ENCODE measurements at places on chromosomes 6 and 20.

GRCh38 chr20:36720510-36720909 is 25.4 kb downstream of the NDRG3 start:
- DNase-seq = no peak

DNA sequence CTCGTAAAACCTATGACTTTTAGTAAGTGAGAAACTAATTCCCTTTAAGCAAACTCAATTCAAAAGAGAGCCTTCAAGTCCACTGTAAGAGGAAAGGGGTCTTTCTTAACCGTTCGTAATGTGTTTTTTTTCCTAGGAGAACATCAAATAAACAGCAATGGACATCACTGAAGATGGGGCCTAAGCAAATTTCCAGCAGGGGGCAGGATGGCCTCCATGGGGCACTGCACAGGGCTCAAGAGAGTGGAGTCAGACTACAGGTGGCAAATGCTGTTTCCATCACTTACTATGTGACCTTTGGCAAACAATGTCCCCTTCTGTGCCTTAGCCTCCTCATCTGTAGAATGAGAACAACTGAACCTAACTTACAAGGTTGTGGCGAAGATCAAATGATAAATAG is 88.7 kb downstream of the ARHGAP18 start:
- DNase-seq = no peak

DNA sequence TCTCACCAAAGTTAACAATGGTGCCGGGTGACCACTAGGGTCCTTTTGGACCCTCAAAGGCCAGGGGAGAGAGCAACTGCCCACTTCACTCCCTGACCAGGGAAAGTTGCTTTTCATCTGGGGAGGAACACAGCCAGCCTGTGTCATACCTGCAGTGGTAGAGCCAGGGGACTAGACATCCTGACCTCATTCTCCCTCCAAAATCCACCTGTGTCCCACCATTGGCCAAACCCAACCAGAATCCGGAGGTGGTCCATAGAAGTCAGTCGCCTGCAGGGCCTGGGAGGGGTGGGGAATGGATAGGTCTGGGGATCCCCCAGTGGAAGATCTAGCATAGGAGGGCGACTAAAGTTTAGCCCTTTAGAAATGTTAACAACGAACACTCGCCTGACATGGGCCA is 12.8 kb downstream of the PFDN4 start:
- no peak for DNase-seq

DNA sequence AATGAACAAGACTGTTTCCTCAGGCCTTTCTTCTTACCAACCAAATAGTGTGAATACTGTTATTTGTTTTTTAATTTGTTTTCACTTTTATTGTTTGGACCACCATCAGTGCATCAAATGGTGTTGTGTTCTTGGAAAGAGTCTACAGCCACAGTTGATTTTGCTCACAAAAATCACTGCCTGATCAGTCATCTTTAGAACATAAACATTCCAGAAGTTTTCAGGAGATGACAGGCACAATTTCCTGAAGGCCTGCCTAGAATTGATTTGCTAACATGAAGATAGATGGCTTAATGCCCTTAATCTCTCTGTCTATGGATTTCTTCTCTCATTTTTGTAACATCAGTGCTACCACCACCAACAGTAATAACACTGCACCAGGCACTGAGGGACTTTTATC is 13.5 kb downstream of the IL22RA2 start:
- DNase-seq = no peak

DNA sequence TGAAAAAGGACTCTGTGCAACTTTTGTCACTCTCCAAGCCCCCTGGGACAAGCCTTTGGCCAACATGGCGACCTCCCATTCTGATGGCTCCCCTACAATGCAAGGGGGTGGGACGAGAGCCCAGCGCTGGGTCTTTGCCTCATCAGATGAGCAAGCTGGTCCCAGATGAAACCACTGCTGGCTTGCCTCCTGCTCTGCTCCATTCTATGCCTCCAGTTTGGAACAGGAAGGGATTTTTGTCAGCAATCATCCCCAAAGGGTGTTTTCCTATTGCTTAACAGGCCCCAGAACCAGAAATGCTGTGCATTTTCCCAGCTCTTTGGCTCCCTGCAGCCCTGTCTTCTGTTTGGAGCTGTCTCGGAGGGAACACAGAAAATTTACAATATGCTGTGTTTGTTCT is 412.7 kb downstream of the MAFB start:
- DNase-seq = no peak

GRCh38 chr20:32249030-32249738 is 28.3 kb upstream of the KIF3B start:
- no peak for DNase-seq

DNA sequence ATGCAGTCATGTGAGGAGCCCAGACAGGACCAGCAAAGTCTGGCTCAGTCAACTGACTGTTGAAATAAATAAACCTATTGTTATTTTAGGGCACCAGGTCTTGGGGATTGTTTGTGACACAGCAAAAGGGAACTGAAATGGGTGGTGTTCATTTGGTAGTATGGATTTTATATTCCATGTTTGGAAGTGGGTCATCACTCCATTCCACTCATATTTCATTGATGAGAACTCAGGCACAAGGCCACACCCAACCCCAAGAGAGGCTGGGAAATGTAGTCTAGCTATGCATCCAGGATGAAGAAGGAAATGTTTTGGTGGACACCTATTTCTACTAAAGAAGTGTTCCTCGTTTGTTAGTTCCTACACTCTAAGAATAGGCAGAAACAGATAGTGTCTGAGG is 64.9 kb upstream of the BTBD3 start:
- DNase-seq = no peak

- no peak for DNase-seq
Measured at GRCh38 chr6:72620871-72621290, 983 bp upstream of the KCNQ5 start.

DNA sequence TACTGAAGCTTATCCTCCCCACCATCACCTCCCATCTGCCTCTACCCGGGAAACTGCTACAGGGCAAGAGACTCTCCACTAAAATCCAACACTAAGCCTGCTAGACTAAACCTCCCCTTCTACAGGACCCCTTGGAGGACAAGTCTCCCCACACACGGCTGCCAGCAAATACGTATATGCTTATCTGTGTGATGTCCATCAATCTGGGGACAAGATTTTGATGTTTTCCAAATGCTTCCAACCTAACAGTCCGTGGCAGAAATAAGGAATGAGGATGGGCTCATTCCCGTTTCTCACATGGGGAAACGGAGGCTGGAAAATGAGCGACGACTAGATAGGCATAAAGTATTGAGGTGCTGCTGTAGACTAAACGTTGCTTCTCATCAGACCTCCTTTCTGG is 1.8 kb downstream of the KCNK5 start:
- DNase-seq = no peak

- no peak for DNase-seq
Measured at GRCh38 chr6:107418118-107418517, 41.2 kb downstream of the PDSS2 start.

GRCh38 chr20:62511300-62511914 is 35.6 kb upstream of the GATA5 start:
- no peak for DNase-seq

DNA sequence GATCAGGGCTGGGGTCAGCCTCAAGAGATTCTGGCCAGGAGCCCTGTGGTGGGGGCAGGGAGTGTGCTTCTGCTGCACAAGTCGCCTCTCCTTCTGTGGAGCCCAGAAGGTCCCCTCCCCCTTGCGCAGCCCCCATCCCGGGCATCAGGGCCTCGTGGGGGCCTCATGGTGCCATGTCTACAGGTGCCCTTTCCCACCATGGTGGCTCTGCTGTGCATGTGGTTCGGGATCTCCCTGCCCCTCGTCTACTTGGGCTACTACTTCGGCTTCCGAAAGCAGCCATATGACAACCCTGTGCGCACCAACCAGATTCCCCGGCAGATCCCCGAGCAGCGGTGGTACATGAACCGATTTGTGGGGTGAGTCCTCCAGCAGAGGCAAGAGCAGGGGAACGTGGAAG is 48.1 kb downstream of the TM9SF4 start:
- DNase-seq = no peak

DNA sequence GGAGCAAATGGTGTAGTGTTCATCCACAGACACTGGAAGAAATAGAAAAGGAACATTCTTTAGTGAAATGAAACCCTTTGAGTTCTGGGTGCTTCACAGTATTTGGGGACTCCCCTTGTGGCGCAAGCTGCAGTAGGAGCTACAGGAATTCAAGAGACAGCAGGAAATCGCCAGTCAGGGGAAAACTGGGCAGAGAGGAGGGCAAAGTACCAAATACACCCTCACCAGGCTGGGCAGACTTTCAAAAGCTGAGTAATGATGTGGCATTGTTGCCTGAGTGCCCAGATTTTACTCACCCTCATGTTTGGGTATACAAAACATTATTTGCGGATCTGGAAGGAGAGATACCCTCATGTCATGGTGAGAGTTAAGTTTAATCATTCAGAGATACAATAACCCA is 97.9 kb downstream of the SOD2 start:
- DNase-seq = no peak

- no peak for DNase-seq
Measured at GRCh38 chr6:80959034-80959433, 793.4 kb downstream of the TENT5A start.

- DNase-seq = no peak
Measured at GRCh38 chr6:36650848-36651478, 27.6 kb upstream of the CDKN1A start.

DNA sequence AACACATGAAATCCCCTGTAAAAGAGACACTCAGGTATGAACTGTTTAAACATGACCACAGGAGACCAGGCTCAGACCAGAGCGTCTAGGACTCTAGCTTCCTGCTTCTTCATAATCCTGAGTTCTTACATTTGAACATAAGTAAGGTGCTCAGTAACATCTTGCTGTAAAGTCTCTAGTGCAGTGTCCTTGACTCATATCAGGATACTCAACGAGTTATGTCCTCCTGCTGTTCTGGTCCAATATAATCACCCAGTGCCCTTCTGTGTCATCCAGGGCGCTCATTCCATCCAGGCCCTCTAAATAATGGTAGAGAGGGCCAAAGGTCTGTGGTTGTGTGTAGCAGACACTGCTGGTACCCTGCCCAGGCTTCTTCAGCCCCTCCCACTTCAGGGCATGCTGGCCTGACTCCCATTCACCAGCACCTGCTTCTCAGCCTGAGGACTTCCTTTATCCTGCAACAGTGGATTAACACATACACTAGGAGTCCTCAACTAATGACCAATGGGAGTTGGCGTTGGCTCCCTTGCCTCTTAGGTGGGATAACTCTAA is 66.8 kb upstream of the MOCS1 start:
- DNase-seq = no peak

DNA sequence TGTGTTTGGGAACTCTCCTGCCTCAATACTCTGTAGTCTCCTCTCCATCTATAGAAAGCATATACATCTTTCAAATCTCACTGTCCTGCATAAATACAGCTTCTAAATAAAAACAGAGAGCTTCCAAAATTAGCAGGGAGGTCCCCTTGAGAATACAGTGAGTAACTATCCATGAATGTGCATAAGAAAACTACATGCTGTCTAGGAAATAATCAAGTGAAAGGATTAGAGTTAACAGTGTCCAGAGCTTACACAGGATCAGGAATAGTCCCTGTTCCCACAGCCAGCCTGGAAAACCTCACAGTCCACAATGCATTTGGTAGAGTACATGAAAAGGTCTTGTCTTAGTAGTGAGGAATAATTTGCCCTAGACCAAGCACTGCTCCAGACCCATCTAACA is 123.0 kb upstream of the POU3F2 start:
- no peak for DNase-seq
